ENCODE measurements at places on chromosomes 3 and 15. TPM values are rescaled to one million over a fixed set of nuclear protein-coding genes. Genes with fewer than 3 reads are reported as not detected.

Gene LNP1
- 4.4 TPM for total RNA-seq

Gene ALDH1L1
- total RNA-seq: 60.0 TPM

Gene GATM
- total RNA-seq: 79.5 TPM

Gene PARP15
- total RNA-seq: 4.9 TPM

Gene SYNM
- total RNA-seq: 23.2 TPM

All from kidney (tissue), 22 donors.